ENCODE measurements at places on chromosomes 12 and 14.

GRCh38 chr12:54359762-54360351, 4.4 kb downstream of the GPR84 start:
- no peak for DNase-seq

- no peak for DNase-seq
These were observed 65.3 kb downstream of the PDE6H start for GRCh38 chr12:15038137-15038536.

GRCh38 chr12:78888568-78888967, 24.0 kb downstream of the SYT1 start:
- DNase-seq: no peak

DNA sequence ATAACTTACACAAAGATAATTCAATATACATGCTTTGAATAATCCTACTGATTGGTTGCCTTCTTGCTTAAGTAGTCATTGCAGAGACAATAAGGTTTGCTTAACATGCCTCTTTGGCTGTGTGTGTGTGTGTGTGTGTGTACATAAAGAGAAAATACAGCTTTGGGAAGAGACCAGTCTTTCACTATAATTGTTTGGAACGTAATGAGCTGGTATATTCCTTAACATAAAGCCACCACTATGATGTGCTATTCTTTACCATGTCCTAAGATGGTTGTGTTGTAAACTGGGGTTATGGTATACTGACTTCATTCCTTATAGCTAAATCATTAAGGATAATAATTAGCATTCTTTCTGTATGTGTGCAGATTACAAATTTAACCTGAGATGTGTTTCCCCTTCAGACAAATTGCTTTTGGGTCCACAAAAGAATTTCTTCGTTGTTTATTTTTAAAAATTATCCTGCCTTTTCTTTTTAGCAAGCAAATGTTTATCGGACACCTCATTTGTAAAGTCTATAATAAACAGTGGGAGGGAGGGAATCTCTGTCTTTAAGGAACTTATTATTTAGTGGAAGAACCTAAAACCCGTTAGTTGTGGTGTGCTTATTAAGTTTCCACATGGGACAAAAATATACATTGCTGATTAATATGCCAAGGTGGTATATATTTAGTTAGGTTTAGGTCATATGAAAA, 74.4 kb downstream of the TMX1 start:
- no peak for DNase-seq

DNA sequence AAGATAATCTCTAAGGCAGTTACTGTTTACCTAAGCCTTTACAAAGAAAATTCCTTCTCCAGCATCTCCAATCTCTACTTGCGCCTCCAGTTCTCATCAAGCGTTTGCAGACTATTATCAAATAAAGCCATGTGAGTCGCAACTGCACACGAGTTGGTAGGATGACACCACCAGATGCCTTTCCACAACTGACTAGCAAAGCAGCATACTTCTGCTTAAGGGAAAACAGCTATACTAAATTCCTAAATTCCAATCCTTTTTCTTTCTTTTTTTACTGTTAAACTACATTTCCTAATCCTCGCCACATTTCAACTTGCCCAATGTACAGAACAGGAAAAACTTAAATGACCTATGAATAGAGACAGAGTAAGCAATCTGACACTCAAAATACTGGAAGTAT, 166.7 kb downstream of the ITPR2 start:
- DNase-seq: no peak

DNA sequence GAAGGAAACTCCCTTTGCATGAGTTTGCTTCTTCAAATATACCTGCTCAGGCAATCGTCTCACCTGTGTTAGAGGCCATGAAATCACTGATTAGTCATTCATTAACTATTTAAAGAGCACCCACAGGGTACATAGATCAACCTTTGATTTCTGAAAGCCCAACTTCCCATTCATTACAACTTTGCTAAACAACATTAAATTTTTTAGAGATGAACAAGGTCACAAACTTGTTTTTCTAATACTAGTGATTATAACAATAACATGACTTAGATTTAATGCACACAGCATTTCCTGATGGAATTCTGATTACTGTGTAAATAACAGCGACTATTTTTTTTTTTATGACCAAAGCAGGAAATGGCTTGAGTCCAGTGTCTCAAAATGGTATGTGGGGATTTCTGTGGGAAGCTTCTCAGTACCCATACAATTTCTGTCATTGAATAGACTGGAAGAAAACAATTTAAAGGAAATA, 5.4 kb upstream of the ERO1A start:
- no peak for DNase-seq

- no peak for DNase-seq
These were observed 177.9 kb upstream of the PRMT8 start for GRCh38 chr12:3313066-3313465.

GRCh38 chr12:106984588-106985137, 2.3 kb downstream of the MTERF2 start:
- no peak for DNase-seq

DNA sequence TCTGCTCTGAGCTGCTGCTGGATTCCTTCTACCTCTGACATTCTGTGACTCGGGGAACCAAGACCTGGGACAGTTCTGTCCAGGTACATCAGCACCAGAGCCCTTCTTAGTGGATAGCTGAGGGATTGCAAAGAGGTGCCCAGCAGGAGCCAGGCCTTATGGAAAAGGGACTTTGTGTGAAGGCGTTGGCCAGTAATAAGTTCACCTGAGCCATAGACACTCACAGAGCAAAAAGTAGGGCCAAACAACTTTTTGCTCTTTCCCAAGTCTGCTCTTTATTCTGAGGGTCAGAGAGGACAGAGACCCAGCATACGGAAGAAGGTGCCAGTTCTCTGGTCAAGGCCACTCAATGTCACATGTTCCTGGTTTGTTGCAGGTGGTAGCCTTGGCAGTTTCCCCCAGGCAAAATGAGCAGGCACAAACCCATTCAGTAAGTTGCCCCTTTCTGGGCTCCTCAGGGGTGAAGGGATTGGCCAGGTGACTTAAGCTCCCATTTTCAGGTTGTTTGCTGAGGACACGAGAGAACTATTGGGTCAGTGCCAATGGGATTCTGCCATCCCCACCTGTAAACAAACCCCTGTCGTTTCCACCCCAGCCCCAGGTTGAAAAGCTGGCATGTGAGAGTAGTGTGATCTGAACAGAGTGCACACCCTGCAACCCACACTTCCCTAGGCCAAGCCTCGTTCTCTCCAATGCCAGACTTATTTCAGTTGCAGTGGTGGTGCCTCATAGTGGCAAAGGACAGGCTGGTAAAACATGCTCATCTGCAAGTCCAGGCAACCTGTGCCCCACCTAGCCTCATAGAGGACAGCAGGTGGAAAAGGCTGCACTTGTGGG, 150.3 kb downstream of the SMOC1 start:
- no peak for DNase-seq
